Activated T-cell treated with anti-CD3 and anti-CD28 coated beads, Interleukin-2, amount 50 U/mL, for 48 hours (primary cell): ENCODE measurements at places on chromosomes 16 and 17.
A peak's percentile ranks its signal among the peaks of the same experiment; 100 is the strongest.

GRCh38 chr16:24372824-24373223, 116.7 kb downstream of the CACNG3 start:
- no peak for DNase-seq

DNA sequence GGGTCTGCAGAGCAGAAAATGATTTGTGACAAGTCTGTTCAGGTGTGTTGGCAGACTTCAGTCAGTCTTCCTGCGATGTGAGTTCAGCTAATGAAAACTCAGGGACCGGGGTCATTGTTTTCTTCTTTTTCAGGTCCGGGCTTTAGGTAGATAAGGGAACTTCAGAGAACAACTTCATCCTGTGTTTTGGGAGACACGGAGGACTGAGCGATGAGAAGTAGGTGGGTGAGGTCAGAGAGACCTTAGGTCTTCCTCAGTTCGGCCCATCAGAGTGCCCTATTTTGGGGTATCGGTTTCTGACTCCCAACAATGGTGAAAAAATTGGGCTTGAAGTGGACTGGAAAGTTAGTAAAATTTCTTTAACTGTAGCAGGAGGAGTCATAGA, 88.9 kb upstream of the ATF7IP2 start:
- no peak for DNase-seq

DNA sequence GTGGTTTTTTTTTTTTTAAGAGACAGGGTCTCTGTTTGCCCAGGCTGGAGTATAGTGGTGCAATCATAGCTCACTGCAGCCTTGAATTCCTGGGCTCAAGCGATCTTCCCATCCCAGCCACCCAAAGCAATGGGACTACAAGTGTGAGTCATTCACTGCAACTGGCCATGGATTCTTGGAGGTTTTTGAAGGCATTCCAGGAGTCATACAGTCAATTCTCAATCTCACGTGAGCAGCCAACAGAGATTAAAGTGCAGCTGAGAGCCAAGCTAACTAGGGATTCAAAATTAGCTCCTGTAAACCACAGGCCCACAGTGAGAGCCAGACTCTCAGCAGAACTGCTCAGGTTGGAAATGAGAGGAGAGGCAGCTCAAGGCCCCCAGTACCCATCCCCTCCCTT, 30.2 kb downstream of the XPO6 start:
- DNase-seq: no peak

GRCh38 chr17:6040504-6040903, 29.7 kb upstream of the WSCD1 start:
- DNase-seq: no peak

GRCh38 chr16:20243731-20244281, 83.5 kb downstream of the GP2 start:
- DNase-seq: no peak

DNA sequence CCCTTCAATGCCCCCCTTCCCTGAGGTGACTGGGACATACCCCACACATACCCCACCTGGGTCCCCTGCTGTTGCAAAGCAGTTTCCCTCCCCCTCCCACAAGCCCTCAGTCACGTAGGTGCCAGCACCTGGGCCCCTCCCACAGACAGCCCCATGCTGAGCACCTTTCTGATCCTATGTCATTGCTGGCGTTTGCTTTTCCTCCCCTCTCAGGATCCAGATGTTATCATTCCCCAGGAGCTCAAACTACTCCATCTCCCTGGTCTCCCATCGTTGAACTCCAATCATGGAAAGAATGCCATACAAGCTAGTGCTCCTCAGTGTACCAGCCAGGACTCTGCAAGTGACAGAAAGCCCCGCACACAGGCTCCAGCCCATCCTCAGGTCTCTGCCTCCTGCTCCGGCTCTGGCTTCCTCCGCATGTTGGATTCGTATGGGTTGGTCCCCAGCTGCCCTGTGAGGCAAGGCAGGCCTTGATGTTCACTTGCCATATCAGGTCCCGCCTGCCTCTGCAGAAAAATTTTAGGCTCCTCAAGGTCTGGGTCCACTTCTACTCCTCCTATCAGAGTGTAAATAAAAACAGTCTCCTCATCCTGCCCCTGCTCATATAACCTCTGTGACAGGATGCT, 31.4 kb upstream of the MED9 start:
- DNase-seq: no peak

- DNase-seq: no peak
Observed at GRCh38 chr16:73544826-73545225, 496.9 kb upstream of the ZFHX3 start.

- peak; percentile 55 for DNase-seq
Observed at GRCh38 chr16:28845293-28845692, 855 bp downstream of the TUFM start.

GRCh38 chr16:11016993-11017392, 72.6 kb downstream of the CLEC16A start:
- DNase-seq: peak; percentile 69

DNA sequence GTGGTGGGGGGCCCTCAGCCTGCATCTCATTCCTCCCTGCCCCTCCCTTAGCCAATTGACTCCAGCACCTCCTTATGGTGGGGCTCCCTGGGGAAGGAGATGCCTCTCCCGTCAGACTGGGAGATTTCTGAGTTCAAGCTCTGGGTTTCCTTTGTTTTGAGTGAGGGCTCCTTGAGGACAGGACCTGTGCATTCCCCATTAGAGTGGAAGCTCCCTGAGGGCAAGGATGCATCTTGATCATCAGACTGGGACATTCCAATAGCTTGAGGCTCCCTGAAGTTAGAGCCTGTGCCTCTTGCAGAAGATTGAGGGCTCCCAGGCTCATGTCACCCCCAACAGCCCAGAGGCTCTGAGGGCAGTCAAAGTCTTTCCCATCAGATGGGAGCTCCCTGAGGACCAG, 23.6 kb downstream of the TNS4 start:
- DNase-seq: no peak

GRCh38 chr17:74345433-74346241, 16.0 kb downstream of the BTBD17 start:
- DNase-seq: no peak

DNA sequence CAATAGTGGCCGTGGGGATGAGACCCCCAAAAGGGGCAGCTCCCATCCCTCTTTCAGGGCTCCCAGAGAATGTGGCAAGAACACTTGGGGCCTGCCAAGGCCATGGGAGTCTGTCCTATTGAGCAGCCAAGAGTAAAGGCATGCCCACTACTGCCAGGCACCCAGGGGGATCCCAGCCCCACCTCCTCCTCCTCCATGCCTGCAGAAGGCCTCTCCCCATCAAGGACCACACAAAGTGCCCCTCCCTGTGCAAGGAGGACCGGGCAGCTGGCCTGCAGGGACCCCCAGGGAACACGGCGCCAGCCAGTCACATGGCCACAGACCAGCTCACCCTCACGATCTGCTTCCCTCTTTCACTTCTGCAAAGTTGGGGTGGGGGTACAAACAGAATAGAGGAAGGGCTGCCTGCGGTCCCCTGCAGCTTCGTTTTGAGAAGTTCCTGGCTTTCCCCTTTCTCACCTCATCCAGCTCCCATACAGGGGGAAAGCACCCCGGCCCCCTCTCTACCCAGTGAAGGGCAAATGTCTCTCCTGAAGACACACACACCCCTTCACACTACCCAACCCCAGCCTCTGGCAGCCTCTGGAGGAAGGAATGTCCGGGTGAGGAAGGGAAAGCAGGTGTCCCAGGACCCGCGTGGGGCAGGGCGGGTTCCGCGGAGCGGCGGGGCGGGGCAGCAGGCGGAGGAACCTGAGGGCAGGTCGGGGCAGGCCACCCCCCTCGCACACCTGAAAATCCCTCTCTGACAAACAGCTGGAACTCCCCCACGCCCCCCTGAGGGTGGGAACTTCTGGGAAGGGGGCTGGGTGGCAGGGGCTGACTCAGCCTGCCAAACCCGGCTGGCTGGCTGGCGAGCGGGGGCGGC, 2.0 kb downstream of the PPP1R9B start:
- DNase-seq: peak; percentile 85

DNA sequence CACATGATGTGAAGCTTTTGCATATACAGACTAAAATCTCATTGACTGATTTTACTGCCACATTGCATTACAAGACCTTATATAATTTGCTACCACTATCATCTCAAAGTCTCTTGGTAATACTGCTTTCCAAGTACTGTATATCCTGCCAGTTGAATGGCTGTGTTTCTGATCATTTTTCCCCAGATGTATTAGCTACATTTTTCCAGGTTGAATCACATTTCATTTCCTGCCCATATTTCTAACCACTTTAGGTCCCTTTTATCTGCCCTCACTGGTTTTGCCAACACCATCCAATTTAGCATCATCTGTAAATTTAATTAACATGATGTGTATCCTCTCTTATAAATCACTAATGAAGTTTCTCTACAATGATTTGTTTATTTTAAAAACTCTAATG, 365.7 kb upstream of the PMFBP1 start:
- no peak for DNase-seq

DNA sequence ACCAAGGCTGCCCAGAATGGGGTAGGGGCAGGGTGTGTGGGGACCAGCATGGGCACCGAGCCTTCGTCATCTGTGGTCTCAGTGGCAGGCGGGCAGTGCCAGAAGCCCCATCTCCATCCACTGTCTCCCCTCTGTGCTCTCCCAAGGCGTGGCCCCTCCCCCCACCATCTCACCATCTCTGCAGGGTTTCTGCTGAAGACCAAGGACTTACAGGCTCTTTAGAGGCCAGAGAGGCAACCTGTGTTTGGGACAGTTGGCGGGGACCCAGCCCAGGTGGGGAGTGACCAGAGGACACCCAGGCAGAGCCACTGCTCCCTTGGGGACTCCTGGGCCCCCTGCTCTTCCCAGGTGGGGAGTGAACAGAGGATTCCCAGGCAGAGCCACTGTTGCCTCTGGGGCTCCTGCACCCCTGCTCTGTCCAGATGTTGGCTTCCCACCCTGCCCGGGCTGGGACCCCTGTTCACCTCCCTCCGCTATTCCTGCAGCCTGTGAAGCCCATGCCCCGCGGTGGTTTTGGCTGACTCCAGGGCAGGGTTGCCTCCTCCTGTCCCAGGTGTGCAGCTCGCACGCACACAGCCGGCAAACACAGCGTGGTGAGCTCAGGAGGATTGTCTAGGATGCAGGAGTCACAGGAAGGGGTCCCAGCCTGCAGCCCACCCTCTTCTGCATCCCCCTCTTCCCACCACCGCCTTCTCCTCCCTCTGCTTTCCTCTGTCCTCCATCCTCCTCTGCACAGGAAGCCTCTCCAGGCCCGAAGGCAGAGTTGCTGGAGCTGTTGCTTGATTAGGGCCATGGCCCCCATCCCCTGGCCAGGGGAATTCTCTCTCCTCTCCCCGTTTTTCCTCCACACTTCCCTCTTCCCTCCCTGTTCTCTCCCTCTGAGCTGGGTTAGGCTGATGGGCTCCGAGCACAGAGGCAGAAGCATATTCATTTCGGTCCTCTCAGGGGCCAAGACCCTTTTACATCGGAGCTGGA, 45.0 kb downstream of the SLC7A5 start:
- no peak for DNase-seq

GRCh38 chr16:57808589-57809228, 6.4 kb upstream of the KIFC3 start:
- DNase-seq: no peak

GRCh38 chr16:68839831-68840230, 3.5 kb upstream of the TANGO6 start:
- DNase-seq: no peak

DNA sequence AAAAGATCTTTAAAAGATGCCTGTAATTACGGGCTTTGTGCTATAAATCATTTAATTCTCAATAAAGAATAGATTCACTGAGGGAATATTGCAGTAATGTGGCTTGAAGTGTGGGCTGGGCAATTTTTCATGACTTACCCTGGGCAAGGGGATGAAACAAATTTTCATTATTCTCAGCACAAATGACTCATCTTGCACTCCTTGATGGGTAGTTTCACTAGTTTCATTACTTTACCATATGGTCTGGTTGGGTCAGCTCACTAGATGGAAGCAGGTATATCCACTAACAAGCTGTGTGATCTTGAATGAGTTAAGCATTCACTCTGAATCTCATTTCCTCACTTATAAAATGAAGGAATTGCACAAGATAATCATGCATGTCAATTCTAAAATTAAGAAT, 234.3 kb downstream of the ABCC12 start:
- DNase-seq: no peak

- DNase-seq: no peak
Observed at GRCh38 chr17:78797691-78798585, 15.9 kb upstream of the CYTH1 start.

GRCh38 chr17:2017274-2017941, 7.7 kb downstream of the RTN4RL1 start:
- no peak for DNase-seq

GRCh38 chr16:4611337-4612021, 3.2 kb downstream of the UBALD1 start:
- no peak for DNase-seq

DNA sequence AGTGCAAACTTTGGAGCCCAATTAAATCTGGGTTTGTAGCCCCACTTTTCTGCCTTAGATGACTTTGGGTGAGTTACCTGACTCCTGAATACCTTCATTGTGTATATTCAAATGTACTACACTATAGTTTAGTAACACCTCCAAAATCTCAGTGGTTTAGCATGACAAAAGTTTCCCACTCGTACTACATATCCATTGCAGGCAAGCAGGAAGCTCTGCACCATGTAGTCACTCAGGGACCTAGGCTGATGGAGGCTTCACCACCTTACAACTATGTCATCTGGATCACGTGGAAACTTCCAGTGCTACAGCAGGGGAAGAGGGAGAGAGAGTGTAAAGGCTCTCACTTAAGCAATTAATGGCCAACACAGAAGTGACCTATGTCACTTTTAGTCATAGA, 14.2 kb downstream of the ANKFN1 start:
- no peak for DNase-seq

- DNase-seq: no peak
Observed at GRCh38 chr16:89313583-89313982, 96.1 kb downstream of the ZNF778 start.

- DNase-seq: no peak
Observed at GRCh38 chr17:1638171-1638590, 7.4 kb downstream of the SCARF1 start.

- peak; percentile 30 for DNase-seq
Observed at GRCh38 chr17:17994271-17995069, 21.8 kb downstream of the DRC3 start.

DNA sequence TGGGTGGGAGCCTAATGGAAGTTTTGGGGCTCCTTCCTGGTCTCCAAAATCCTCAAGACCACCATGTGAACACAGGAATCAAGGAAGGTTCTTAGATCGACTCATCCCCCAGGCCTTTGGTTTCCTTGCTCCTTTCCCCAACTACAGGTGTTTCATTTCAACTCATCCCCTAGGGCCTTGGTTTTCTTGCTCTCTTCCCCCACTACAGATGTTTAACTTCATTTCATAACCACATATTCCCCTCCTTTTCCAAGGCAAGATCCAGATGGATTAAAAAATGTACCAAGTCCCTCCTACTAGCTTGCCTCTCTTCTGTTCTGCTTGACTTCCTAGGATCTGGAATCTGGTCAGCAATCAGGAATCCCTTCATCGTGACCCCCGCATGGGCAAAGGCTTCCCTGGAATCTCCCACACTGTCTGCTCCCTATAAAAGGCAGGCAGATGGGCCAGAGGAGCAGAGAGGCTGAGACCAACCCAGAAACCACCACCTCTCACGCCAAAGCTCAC, at the start of gene CCL11:
CCL11 (plus strand) TSS at position 457 of the 507 bp plus-strand sequence. CDS start 67 bp downstream, outside the sequence.
- DNase-seq: no peak

DNA sequence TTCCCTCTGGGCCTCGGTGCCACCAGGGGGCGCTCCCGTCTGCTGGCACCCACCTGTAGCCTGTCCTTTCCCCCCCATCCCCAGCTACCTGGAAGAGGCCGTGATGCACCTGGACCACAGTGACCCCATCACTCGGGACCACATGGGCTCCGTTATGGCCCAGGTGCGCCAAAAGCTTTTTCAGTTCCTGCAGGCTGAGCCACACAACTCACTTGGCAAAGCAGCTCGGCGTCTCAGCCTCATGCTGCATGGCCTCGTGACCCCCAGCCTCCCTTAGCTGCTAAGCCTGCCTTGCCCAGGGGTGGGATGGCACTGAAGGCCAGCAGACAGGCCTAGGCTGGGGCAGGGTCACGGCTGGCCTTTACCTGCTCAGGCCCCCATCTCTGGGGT, 818 bp upstream of the NRN1L start:
- DNase-seq: peak; percentile 83
